NCI-H524 treated with DMSO at 0.1 percent for 48 hours (cell line): ENCODE measurements at places on chromosomes 16 and 17.

DNA sequence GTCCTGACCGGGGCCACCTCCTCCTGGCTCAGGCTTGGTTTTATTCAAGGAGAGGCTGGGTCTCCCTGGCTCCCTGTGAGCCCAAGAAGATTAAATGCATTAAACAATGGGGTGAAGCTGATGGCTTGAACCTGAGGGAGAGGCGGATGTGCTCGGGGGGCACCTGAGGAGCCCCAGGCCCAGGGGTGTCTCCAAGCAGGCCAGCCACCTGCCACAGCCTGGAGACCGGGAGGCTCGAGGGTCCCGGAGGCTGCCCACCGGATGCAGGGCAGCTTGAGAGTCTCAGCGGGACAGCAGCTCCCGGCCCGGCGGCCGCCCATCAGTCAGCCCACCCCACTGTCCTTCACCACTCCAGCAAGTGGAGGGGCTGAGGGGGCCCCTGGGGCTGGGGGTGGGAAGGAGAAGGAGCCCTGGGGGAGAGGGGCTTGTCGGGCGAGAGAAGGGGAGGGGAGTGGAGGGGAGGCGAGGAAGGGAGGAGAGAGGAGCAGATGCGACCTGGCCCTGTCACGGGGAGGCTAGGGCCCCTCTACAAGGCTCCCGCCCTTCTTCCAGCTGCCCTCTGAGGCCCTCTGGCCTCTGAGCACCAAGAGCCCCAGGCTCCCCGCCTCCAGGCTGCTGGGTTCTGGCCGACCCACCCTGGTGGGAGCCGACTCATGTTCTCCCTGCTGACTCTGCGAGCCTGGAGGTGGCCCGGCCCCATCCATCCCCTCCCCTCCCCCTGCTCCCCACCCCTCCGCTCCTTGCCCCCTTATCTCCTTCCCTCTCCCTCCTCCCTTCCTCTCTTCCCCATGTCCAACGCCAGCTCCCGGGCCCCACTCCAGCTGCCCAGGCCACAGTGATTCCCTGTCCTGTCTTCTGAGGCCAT, 13.2 kb downstream of the CD7 start:
- DNase-seq: no peak

DNA sequence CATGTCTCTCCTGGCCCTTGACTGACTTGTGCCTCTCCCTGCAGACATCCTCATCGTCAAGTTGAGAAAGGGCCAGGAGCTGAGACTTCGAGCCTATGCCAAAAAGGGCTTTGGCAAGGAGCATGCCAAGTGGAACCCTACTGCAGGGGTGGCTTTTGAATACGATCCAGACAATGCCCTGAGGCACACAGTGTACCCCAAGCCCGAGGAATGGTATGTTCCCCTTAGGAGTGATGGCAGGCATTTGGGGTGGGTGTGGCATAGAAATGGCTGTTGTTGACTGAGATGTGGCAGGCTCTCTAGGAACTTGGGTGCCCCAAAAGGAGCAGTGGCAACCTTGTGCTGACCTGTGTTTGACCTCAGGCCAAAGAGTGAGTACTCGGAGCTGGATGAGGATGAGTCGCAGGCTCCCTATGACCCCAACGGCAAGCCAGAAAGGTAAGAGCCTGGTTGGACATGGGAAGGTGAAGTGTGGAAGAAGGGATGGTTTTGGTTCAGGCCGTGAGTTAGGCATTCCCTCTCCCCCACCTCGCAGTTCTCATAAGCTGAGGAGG, 7.5 kb downstream of the POLR2C start:
- DNase-seq: no peak

DNA sequence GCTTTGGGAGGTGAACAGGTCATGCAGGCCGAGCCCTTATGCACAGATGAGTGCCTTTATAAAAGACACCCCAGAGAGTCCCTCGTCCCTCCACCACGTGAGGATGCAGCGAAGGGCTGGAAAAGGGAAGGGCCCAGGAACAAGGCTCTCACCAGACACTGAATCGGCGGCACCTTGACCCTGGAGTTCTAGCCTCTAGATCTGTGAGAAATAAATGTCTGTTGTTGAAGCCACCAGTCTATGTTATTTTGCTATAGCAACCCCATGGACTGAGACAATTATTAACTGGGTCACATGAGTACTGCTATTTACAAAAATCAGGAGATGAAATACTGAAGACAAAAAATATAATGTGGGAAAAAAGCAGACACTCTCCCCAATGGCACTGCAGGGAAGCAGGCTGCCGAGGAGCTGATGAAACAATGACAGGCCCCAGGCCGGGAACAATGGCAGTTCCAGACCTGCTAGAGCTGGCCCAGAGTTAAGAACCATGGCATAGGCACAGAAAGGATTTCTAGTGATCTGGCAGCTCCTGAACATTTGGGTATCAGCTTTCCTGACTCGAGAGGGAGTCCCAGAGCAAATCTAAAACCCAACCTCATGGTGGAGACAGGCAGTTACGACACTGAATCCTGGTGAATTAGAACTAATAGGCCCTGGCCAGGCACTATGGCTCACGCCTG, 17.8 kb upstream of the GGA2 start:
- no peak for DNase-seq

GRCh38 chr16:83227336-83227735, 580.4 kb upstream of the HSBP1 start:
- no peak for DNase-seq

DNA sequence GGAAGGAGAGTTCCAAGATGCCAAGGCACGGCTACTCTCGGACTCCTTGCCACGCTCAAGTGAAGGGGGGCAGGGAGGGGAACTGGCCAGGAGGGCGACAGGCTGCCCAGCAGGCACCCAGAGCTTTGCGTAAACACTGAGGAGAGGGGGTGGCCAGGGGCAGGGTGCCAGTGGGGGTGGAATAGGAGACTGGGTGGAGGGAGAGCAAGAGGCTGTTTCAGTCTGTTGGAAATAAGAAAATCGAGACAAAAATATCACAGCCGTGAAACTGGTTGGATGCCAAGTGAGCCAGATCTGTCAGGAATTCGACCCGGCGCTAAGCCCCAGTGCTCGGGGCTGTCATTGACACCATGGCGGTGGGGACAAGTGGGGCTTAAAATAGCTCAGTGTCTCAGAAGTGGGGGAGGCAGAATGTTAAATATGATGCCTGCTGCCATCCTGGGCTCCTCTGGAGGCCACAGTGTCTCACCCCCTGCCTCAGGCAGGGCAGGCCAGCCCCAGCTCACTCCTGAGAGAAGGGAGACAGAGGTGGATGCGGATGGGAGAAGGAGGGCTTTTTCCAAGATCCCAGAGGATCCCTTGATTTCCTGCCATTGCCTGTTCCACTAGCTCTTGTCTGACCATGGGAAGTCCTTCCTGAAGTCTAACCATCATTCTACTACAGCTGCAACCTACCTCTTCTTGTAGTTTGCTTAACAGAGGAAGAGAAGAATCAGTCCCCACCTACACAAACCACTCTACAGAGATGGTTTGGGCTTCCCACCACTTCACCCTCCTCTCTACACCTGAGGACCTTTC, 9.5 kb downstream of the PNMT start:
- DNase-seq: peak; percentile 72

DNA sequence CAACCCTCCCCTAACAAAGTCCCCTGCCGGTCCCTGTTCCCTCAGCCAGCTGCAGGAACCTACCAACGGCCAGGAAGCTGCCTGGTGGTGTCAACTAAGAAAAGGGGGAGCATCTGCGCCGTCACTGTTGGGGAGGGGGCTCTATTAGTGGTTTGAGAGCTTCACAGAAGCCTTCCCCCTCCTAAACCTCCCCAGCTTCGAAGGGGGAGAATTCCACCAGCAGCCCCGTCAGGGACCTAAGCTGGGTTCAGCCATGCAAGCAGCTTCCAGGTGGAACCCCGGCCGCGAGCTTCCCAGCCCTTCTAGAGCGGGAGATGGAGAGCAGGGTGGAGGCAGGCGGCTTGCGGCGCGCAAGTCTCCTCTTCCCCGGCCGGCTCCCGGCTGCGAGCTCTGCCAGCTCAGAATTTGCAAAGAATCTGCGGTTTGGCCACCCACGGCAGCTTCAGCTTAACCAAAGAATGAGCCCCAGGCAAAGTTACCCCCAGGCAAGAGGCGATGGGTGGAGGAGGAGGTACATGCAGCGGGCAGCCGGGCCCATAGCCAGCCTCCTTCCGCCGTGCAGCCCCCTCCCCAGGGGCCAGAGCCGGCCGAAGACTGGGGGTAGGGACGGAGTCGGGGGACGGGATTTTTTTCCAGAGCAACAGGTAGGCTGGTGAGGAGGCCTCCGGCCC, 33.7 kb downstream of the DDX19A start:
- DNase-seq: no peak

DNA sequence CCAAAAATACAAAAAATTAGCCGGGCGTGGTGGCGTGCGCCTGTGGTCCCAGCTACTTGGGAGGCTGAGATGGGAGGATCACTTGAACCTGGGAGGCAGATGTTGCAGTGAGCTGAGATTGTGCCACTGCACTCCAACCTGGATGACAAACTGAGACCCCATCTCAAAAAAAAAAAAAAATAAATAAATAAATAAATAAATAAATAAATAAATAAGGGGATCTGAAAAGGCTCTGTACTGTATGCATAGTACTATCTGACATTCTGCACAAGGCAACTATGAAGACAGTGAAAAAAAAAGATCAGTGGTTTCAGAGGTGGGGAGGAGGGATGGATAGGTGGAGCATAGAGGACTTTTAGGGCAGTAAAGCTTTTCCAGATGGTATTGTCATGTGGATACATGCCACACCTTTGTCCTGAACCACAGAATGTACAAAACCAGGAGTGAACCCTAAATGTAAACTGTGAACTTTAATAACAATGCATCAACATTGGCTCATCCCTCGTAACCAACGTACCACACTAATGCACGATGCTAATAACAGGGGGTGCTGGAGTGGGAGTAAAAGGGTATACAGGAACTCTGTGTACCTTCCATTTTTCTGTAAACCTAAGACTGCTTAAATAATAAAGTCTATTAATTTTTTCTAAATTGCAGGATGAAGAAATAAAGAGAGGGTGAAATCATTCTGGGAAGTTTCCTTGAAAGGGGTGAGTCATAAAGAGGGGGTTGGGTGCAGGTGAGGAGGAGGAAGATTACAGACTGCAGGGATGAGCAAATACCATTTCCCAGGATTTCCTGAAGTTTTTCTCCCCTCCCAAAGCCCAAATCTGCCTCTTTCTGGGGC, 155.8 kb upstream of the SDK2 start:
- no peak for DNase-seq

GRCh38 chr16:50467943-50468748, 80.0 kb upstream of the NKD1 start:
- DNase-seq: peak; percentile 69

DNA sequence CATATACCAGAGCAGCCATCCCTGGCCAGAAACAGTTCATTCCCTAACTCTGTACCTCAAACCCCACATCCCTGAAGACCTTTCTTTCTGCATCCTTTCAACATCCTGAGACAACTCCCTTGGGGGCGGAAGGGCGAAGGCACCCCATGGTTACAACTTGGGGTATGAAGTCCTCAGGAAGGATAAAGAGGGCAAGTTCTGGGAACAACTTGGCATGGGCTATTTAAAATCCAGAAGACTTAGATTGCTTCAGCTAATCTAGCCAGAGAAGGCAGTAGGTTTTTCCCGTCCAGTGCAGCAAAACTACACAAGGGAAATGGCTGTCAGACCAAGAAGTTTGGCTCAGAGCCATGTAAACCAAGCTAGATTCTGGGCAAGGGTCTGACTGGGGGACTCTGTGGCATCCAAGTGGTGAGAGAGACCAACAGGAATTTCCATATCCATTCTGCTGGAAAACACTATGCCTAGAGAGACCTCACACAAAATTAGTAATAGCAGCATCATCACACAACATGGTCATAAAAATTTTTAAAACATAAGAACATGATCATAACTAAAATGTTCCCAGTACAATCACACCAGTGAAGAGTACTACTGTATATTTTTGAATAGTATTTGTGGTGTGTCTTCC, 113.2 kb downstream of the CDYL2 start:
- DNase-seq: no peak

- DNase-seq: no peak
Observed at GRCh38 chr16:6636457-6636856, 696.2 kb upstream of the RBFOX1 start.

DNA sequence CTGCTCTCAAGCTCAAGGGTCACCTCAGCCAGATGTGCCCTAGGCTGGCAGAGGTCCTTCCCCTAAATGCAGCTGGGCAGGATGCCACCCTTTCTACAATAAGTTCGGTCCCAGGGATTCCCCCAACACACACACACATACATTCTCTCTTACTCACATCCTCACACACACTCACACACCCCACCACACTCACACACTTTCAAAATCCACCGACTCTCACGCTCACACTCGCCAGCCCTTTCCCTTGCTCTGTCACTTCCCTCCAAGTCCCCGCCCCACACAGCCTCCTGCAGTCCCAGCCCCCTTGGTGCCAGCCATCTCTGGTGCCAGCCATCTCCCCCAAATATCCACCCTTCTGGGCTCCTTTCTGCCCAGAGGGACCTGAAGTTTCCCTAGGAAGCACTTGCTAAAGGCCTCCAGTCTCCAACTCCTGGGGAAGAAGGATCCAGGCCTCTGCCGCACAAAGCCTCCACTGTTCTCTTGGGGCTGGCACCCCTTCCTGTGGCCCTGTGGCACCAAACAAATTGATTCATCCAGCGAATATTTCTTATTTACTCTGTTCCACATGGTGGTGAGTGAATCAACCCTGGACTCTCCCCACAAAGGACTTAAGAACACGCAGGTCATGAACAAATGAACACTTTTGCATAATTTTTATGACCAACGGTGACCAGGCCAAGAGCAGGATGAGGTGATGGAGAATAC, 3.8 kb upstream of the USP36 start:
- DNase-seq: no peak

DNA sequence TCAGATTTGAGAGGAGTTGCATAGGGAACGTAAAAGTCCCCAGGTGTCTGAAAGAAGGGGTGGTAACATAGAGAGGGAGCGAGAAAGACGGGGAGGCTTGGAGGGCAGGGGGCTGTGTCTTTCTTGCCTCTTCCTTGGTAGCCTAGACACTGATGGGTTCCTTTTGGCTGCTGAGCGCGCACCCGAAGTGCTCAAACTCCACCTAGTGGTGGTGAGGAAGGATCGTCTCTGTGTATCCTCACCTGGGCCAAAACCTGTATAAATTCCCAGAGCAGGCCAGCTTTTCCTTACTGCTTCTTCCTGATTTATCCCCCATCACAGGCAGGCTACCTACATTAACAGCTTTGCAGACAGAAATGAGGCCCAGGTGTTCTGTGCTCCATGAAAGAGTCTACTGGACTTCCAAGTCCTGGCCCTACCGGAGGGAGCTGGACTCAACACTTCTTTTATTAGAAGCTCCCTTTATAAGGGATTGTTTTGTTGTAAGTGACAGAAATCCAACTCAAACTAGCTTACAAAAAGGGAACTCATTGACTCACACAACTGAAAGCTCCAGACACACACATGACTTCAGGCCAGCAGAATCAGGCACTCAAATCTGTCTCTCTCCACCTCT, 5.5 kb upstream of the SLC25A35 start:
- DNase-seq: no peak
